ENCODE measurements at places on chromosomes 12 and 14.

DNA sequence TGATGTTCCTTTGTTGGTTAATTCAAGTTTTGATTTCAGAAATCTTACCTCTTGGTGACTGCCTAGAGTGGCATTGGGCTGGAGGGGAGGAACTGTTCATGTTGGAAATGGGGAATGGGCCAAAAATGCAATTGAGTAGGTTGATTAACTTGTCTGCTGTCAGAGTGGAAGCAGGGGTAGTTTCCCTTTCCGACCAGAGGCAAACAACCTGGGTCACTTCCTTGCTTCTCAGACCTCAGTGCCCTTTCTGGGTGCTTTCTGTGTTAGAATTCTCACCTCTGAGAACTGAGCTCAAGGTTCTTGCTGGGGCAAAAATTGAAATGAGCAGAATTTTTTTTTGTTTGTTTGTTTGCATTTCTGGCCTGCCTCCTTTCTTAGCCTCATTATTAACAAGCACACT is 2.3 kb upstream of the M6PR start:
- no peak for DNase-seq

GRCh38 chr12:113875691-113876090 is 90.4 kb downstream of the RBM19 start:
- DNase-seq, result no peak

DNA sequence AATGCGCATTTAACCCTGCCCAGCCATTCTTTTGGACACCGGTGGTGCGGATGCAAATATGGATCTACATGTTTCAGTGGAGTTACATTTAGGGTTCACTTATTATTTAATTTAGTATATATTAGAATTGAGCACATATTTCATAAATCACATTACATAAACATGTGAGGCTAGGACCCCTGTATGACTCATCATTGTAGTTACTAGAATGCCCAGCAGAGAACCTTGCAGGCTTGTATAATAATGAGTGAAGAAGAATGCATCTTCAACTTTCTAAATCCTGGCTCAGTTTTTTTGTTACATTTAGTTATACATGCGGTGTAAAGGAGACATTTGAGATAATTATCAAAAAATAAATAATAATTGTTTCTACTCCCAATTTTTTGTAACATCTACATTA is 369.0 kb downstream of the ATP23 start:
- DNase-seq, result peak; percentile 40

DNA sequence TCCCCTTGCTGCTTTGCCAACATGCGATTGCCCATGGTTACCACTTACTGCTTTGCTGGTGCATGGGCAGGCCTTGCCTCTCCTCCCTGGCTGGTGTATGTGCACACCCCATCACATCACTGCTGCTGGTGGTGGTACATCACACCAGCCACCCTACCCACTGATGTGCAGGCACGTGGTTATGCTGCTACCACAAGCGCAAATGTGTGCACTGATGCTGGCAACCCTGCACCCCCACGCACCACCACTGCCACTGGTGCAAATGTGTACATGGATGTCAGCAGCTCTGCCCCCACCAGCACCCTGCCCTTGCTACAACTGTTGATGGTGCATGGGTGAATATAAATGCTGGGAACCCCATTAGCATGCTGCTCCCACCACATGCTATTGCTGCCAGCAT is 261.7 kb downstream of the AEBP2 start:
- DNase-seq, result no peak

- no peak for DNase-seq
Observed at GRCh38 chr12:78698747-78699146, 165.8 kb upstream of the SYT1 start.

DNA sequence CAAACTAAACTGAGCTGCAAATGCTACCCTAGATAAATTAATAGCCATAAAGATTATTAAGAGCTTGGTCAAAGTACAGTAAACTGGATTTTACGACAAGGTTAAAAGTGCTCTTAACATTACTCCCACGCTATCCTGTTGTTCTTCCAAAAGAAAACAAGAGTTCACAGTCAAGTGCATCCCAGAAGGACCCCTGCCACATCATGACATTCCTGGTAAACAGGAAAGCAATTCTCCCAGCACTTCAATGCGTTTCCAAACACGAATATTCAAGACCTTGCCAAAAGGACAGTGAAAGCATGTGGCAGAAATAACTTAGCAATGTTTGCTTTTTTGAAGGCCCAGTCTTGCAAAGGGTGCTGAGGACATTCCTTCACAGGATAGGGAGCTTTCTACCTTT is 11.2 kb downstream of the SPRING1 start:
- no peak for DNase-seq

GRCh38 chr14:99357916-99358390 is 86.0 kb upstream of the BCL11B start:
- DNase-seq, result no peak

GRCh38 chr14:67623114-67623513 is 3.4 kb downstream of the ARG2 start:
- peak; percentile 37 for DNase-seq

GRCh38 chr12:43309959-43310358 is 242.0 kb downstream of the ADAMTS20 start:
- peak; percentile 89 for DNase-seq

- DNase-seq, result no peak
Observed at GRCh38 chr12:72610342-72610741, 338.2 kb downstream of the TRHDE start.

DNA sequence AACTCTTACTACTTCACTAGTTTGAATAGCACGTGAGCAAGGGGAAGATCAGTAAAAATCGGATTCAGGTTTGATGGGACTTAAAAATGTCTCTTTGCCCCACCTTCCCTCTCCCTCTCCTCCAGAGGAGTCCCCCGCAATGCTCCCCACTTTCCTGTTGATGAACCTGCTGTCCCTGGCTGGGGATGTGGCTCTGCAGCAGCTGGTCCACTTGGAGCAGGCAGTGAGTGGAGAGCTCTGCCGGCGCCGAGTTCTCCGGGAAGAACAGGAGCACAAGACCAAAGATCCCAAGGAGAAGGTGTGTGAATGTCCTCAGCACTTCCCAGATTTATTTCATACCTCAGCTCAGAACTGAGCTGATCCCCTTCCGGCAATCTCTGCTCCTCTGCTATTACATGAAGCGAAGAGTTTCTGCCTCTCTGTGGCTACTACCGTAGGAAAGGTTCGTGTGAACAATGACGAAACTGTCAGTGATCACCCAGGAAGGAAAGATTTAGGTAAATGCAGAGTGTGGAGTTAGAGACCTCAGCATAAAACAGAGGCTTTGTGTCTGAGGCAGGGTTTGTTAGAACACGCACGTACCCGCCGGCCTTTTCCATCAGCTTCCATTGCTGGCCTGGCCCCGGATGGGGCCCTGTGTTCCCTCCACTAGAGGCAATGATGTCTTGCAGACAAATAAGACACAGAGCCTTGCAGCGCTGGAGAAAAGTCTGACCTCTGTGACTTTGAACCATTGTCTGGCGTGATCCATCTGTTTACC is 7.4 kb upstream of the GAPDH start:
- no peak for DNase-seq

- no peak for DNase-seq
Observed at GRCh38 chr14:102624666-102625065, 32.2 kb downstream of the RCOR1 start.

GRCh38 chr12:41510470-41510869 is 322.4 kb downstream of the PDZRN4 start:
- no peak for DNase-seq

DNA sequence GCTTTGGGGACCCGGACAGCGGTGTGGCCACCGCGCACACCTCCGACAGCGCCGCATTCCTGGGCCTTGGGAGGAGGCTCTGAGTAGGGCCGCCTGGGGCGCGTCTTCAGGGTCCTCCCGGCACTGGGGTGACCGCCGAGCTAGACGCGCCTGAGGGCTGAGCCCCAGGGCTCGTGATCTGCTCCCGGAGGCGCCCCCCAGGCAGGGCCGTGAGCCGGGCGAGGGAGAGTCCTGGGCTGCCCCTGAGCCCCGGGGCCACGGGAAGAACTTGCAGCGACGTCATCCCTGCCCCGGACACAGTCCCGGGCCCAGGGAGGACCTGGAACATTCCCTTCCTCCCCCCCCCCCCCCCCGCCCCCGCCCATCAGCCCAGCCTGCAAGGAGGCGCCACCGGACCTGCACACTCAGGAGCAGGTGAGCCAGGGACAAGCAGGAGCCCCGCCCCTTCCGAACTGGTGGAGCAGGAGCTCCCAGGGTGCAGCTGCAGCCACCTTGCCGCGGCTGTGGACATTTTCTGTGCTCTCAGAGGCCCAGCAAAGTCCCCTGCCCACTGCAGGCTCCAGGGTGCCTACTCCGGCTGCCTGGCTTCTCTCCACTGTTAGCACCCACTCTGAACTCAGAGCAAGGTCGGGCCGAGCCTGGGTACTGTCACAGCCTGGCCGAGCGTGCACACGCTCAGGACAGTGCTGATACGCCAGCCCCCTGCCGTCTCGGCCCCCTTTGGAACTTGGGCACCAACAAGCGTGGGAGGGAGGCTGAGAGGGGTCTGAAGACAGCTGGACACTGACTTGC is 50.7 kb downstream of the A2M start:
- peak; percentile 7 for DNase-seq

DNA sequence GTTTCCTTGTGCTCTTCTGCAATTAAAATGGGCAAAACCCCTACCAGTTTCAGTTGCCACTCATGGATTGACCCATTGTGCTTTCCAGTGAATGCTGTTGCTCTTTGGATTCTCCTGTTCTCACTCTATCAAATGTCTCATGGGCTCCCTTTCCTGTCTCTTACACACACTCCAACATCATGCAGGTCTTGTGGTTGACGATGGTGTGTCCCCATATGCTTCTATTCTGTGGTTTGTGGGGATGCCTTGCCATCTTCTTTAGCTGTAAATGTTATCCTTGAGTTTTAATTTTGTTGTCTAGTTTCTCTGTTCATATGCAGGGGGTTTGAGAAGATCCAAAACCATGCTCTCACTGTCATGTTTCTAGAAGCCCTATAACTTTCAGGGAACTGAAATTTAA is 31.9 kb upstream of the FBXO34 start:
- DNase-seq, result no peak

DNA sequence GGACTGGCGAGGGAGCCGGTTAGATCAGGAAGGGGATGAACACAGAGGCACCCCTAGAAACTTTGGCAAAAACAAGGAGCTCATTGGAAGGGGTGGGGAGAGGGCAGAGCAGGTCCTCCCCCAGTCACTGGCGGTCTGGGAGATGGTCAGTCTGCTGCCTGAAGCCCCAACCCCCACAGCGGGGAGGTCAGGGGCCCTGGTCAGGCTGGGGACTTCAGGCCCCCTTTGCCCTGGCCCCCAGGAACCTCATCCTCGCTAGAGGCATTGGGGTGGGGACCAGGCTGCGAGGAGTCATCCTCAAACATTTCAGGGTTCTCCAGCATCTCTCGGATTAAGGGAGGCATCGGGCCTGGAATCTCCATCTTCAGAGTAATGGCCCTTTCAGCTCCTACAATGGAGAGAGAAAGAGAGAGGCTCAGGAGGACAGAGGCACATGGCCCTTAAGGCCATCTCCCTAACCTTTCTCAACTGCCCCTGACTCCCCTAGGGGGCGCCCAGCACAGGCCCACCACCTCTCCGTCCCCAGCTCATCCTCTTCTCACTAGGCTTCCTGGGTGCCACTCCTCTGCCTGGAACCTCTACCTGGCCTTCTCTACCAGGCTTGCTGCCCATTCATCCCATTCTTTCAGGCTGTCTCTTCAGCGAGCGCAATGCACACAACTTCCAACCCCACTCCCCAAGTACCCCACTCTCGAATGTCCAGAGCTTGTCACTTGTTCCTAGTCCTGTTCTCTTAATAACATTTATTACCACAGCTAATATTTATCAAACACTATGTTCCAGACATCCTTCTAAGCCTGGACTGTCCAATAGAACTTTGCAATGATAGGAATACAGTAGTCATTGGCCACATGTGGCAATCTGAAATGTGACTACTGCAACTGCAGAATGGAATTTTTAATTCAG is 4.7 kb upstream of the ITGB7 start:
- no peak for DNase-seq

DNA sequence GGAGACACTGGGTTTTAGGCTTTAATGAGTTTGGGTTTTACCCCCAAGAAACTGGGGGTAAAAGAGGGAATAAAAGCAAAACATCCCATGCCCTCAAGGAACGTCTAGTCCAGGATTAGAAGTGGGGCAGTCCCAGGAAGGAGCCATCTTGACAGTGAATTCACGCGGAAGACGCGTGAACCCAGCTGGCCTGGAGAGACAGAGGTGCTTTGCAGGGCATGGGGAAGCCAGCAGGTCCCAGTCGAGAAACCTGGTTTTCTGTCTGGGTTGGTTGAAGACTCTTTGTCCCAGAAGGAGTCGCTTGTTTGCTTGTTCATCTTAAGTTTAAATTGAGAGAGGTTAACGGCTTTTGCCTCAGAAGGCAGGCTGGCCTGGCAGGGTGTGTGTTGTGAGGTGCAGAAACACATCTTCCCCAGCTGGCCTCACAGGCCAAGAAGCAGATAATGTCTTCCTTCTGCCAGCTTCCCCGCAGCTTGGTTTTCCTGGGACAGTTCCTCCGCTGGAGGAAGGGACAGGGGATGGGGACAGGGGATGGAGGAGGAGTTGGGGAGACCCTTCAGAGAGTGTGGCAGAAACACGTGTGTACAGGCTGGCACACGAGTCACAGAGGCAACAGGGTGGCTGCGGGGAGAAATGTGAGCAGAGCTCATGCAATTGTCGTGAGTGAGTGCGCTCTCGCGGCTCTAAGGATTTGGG is 18.5 kb upstream of the CD9 start:
- no peak for DNase-seq

- DNase-seq, result no peak
Observed at GRCh38 chr14:73289308-73289707, 52.0 kb downstream of the PAPLN start.

- DNase-seq, result no peak
Observed at GRCh38 chr12:20475542-20475941, 107.2 kb downstream of the PDE3A start.

DNA sequence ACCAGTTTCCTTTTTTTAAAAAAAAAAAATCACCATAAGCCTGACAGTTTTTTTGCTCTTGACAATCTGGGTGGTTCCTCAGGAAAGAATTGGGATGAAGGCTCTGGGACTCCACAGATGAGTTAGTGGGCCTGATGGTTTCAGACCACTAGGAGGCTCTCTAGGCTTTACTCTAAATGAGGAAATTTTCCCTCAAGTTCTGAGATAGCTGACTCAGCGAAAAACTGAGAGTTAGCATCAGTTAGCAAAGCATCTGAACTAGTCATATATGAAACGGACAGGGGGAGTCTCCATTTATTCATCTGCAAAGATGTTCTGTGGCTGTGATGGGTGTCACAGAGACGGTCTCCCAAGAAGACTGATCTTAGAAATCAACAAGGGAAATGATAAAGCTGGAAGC is 314.3 kb upstream of the OR4E1 start:
- DNase-seq, result no peak
